ENCODE measurements at places on chromosomes 11 and 22. TPM values are rescaled to one million over a fixed set of nuclear protein-coding genes. Genes with fewer than 3 reads are reported as not detected.

Gene PRRG4
- total RNA-seq = 0.08 TPM

Gene TYR
- total RNA-seq = not detected

Gene EP300
- total RNA-seq = 34.6 TPM

Gene ANO1
- total RNA-seq = 5.1 TPM

Gene PLEKHB1
- total RNA-seq = 11.1 TPM

Gene PRDM11
- 8.4 TPM for total RNA-seq

Gene INS
- total RNA-seq = not detected

Gene TREH
- total RNA-seq = not detected

Gene PLAAT4
- 8.5 TPM for total RNA-seq

Gene BAIAP2L2
- 0.56 TPM for total RNA-seq

Gene HTR3A
- total RNA-seq = not detected

DNA sequence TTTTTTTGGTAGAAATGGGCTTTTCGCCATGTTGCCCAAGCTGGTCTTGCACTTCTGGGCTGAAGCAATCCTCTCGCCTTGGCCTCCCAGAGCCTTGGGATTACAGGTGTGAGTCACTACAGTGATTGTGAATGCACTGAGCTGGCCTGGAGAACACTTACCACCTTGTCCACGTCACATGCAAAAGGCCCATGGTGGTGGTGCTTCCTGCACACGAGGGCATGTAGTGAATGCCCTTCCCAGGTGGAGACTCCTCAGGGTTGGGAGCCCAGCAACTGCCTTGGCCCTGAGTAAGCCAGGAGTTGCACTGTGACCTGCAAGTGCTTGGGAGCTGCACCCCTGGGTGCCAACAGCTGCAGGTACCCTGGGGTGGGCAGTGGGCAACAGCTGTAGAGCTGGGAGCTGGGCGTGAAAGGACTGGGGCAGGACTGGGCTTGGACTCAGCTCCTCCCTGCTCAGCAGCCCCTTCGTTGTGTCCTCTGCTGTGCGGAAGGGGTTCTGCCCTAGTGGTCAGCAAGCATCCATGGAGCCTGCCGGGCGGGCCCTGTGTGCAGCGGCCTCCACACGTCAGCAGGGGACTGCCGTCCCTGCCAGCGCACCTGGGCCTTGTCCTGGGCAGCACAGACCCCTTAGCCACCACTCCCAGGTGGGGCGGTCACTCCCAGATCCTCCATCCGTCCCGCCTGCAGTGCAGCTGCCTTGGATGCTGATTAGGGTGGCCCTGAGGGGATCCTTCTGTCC, 9.3 kb upstream of the ADORA2A start:
- DNase-seq = no peak

DNA sequence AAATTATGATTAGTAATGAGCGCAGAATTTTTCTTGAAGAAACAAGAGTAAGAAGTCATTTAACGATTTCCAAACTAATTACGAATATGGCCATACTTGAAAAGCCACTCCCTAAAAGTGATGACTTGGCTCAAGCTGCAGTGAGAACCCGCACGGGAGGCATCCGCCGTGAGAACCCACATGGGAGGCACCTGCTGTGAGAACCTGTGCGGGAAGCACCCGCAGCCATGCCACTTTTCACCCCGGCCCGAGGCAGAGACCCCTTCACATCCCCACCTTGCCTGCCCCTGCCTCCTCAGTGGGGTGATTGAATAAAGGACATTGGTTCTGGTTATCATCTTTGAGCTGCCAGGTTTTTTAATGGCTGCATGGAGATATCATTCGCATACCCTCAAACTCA, 89.7 kb downstream of the BRD1 start:
- no peak for DNase-seq

DNA sequence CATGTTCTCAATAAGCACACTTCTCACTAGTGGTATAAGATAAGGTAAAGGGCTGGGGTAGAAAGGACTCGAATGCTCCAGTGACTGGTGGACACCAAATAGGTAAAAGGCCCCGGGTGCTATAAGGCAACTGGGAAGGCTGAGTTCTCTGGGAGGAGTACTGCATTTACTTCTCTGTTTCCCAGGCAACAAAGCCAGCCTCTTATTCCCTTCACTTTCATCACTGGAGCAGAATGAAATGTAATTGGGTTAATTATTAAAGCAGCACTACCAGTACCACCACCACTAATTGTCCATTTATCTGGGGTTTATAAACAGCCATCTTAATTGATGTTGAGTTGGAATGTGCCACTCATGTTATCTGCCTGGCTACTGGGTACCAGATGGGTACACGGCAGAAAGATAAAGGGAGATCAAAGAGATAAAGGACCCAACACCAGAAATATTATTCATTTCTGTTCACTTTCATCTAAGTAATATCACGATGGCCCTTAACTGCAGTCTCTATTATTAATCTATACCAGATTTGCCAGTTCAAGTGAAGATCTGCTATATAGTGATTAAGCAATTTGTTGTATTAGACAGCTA, 94.4 kb upstream of the CHRM4 start:
- DNase-seq = no peak

DNA sequence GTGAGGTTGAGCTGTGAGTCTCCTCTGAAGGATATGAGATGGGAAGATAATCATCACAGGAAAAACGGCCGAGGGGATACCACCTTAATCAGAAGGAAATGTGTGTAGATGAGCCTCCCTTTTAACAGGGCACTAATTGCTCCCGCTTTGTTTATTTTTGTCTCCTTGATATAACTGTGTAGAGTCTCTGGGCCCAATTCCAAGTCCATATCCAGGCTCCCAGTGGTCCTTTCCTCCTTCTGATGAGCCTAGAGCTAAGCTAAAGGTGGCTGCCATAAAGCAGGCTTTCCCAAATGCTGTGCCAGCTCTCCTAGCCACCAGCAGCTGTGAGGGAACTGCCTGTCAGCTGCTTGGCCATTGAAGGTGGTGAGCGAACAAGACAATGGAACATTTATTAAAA, 17.1 kb upstream of the CCDC90B start:
- no peak for DNase-seq

GRCh38 chr11:133123796-133124195, 408.5 kb downstream of the OPCML start:
- DNase-seq = no peak

- DNase-seq = no peak
Observed at GRCh38 chr22:26751217-26751616, 93.8 kb downstream of the MIAT start.

DNA sequence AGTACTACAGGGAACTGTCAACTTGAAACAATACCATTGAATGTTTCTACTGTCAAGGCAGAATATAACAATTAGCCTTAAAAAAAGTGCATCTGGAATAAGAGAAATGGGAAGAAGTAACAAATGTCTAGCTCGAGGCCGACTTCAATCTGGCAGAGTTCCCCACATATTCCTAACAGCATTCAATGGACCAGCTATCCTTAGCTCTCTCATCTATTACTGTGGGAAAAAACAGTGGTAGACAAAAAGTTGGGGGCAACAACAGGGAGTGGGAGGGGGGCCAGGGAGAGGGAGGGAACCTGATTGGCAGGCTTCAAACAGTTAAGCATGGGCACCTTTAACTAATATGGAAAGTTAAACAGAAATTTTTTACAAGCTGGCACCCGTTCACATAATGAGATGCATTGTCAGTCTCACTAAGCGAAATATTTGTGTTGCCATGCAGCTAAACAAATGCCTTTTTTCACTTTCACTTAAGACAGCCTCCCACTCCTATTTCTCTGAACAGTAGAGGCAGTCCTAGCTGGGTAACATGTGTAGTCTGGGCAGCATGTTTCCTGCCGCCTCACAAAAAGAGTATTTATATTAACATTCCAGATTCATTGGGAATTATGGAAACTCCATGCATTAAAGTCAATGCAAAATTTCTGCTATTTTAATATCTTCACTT, 62.2 kb upstream of the SOX6 start:
- no peak for DNase-seq

- peak; percentile 55 for DNase-seq
Observed at GRCh38 chr11:3157381-3158130, 7.6 kb downstream of the OSBPL5 start.

- DNase-seq = peak; percentile 90
Observed at GRCh38 chr11:61922539-61922938, 5.2 kb upstream of the RAB3IL1 start.

DNA sequence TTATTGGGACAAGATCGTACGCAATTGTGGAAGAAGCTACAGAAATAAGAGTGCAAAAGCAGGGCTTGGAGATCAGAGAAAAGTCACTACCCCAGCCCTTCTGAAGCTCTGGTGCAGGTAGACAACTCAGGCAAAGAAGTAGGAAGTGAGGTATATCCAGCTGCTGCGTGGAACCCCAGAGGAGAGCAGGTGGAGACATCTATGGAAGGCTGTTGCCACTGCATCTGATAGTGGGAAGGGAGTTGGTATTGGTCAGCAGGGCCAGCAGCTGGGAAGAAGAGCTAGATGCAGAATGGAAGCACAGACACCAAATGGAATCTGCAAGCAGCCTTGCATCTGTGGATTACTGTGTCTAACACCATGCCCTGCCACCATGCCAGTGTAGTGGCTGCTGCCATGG, 165.1 kb downstream of the WNT11 start:
- DNase-seq = no peak

DNA sequence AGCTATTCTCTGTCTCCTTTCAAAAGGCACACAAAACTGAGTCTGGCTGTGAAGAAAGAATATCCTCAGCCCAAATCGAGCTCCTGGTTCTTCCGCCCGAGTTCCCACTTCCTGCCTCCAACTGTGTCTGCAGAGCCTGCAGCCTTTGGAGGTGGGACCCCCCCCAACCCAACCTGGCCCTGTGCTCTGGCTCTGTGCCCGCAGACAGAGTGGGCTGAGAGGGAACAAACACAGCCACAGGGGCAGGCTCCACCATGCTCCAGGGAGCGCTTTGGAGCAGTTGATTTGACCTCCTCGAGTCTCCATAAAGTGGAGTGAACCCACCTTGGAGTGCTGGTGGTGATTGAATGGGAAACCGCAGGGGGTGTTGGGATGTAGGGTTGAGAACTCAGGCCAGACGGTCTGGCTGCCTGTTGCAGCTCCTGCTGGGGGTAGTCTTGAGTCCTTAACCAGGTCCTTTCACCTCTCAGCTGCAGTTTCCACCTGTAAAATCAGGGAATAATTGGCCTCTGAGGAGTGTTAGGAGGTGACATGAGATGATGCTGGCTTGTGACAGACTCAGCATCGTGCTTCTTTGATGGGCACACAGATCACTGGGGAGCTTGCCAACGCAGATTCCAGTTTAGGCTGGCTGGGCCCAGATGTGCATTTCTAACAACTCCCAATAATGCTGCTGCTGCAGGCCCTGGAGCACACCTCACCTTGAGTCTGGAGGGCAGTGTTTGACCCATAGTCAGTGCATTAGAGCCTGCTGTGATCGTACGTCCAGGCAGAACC, 11.4 kb downstream of the DAGLA start:
- no peak for DNase-seq

GRCh38 chr11:92765082-92765840, 204.2 kb upstream of the MTNR1B start:
- DNase-seq = no peak

DNA sequence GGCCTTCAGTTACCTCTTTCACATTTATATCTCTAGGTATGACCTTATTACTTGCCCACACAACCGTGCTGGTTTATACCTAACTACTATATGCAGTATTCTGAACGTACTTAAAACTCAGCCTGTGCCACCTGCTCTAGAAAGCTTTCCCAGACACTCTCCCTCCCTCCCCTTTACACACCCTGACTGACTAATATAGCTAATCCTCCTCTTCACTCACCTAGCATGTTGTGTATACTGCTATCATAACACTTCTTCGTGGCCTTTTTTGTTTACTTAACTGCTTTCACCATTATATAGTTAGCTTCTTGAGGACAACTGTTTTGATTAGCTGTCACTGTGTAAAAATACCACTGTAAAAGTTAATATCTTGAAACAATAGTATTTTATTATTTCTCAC, 23.5 kb downstream of the RNF214 start:
- DNase-seq = no peak

DNA sequence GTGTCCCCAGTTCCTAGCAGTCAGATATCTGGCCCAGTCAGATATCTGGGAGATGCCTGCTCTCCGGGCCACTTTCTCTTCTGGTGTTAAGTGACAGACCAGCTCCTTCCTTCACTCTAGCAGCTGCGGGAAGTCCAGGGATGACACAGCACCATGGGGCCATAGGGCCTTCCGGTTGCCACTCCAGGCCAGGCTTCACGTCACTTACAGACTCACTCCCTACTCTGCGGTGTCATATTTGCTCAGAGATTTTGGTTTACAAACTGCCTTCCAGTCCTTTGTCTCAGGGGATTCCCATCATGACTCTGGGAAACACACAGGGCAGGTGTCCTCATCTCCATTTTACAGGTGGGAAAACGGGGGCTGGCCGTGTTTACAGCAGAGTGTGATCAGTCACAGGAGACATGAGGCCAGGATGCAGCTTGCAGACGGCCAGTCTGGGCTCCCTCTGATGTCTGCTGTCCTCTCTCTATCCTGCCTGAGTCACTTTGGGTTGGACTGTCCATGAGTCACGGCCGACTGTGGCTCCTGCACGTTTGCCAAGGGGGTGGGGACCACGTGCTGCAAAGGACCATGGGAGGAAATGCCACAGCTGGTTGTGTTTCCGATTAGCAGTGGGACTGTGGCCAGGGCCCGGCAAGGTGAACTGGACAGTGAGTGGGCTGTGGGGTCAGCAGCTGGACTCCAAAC, 8.2 kb upstream of the TBC1D22A start:
- DNase-seq = peak; percentile 97

GRCh38 chr11:78991681-78992080, 417.0 kb upstream of the NARS2 start:
- DNase-seq = no peak

DNA sequence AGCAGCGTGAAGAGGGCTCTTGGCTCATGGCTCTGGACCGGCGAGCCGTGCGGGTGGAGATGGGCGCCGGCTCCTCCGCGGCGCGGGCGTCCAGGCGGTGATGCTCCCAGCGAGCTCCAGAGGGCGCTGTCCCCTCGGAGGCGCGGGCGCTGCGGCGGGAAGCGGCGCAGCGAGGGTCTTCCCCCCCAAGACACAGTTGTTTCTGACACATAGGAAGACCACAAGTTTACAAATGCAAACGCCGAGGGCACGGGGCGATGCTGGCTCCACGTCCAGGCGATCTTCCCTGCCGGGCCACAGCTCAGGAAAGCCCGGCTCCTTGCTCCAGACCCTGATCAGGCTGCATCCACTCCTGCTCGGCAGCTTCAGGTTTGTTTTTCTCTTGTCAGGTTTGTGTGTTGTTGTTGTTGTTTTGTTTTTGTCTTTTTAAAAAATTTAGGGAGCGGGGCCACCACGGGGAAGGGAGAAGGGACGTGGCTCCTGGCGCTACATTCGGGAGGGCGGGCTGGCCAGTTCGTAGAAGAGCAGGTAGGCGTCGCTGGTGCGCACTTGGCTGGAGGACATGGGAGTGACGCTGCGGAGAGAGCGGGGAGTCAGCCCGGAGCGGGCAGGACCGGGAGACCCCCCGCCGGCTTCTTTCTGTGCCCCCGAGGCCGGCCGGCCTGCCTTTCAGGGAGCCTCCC, 10.0 kb upstream of the MFRP start:
- DNase-seq = peak; percentile 84

GRCh38 chr11:66663741-66664296, 13.9 kb downstream of the RBM4B start:
- DNase-seq = no peak
